HTR-8/SVneo (cell line): ENCODE measurements at places on chromosomes 1 and 21.
A peak's percentile ranks its signal among the peaks of the same experiment; 100 is the strongest.

DNA sequence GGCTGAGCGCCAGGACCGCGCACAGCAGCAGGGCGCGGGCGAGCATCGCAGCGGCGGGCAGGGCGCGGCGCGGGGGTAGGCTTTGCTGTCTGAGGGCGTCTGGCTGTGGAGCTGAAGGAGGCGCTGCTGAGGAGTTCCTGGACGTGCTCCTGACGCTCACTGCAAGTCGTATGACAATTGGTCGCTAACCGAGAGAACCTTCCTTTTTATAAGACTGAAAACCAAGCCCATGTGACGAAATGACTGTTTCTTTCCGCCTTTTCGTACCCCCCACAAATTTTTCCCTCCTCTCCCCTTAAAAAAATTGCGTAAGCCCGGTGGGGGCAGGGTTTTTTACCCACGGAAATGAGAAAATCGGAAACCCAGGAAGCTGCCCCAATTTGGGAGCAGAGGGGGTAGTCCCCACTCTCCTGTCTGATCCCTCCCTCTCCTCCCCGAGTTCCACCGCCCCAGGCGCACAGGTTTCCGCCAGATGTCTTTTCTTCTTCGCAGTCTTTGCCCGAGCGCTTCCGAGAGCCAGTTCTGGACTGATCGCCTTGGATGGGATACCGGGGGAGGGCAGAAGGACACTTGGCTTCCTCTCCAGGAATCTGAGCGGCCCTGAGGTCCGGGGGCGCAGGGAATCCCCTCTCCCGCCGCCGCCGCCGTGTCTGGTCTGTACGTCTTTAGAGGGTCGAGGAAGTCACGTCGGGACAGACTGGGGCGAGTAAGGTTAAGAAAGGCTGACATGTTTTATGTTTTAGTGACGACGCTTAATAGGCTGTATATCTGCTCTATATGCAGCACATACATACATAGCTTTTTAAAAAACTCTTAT, at the start of gene PTGS2:
PTGS2 (minus strand) TSS at position 179 of the 817 bp plus-strand sequence; CDS start at position 46, 133 bp downstream.
- DNase-seq = peak; percentile 63

DNA sequence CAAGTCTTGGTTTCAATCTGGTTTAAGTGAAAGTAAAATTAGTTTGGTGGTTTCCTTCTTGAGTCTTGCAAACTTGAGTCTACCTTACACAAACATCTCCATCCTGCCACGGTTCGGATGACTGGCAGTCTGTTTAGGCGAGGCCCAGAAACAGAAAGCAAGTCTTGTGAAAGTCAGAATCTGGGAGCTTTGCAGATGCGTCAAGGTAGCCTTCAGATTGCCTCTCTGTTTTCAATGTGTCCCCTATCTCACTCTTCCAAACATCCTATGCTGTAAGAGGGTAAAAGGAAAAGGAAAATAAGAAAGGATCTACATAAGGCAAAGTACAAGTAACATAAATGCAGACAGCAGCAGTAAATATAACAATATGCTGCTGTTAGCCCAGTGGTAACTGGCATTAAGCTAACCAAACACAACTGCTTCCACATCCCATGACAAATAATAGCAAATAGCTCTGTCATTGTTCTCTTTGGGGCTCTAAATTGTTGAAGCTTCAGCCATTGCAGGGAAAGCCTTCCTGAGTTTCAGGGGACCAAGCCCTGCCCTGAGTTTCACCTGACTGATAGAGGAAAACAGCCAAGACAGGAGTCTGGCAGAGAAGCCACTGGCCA, 26.2 kb upstream of the C1orf105 start:
- DNase-seq = no peak

- DNase-seq = no peak
Observed at GRCh38 chr1:41038110-41038509, 16.6 kb upstream of the SLFNL1 start.

DNA sequence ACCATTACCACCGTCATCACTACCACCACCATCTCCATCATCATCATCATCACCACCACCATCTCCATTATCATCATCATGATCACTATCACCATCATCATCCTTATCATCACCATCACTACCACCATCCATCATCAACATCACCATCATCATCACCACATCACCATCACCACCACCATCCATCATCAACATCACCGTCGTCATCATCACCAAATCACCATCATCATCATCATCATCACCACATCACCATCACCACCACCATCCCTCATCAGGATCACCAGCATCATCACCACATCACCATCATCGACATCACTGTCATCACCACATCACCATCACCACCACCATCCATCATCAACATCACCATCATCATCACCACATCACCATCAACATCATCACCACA, 203.0 kb upstream of the VAMP3 start:
- DNase-seq = no peak

GRCh38 chr1:7572654-7573152, 198.4 kb upstream of the VAMP3 start:
- DNase-seq = no peak

DNA sequence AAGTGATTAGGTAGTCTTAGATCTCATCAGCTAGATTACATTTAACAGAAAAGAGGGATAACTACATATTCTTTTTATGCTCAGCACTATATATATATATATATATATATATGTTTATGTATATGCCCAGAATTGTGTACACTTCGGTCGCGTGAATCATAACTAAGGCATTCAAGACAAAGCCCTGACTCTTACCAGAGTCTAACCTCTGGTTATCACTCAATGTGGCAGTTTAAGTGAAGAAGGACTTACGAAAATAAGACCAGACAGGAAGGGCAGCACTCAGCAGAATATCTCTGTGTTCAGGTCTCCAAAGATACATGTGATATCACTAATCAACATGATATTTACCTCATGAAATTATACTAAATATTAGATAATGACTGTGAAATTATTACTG, 1326.7 kb downstream of the MRPL39 start:
- peak; percentile 32 for DNase-seq

- DNase-seq = no peak
Observed at GRCh38 chr1:219639876-219640577, 27.1 kb upstream of the ZC3H11B start.

DNA sequence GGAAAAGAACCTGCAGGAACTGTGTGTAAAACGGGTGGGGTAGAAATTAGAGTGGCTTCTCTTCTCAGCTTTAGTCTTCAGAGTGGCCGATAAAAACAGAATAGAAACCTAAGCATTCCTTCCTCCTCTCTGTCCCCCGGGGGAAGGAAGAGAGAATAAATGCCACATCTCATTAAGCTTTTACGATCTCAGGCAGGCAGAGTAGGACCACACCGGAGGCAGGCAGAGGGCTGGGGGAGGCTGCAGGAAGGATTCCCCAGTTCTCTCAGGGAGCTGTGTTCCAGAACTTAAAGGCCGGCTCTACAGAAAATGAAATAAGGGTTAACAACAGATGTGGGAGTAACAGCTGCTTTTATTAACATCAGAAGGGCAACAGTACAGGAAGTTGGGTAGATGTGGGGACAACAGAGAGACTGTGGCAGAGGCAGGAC, 24.5 kb upstream of the MEF2D start:
- no peak for DNase-seq

- no peak for DNase-seq
Observed at GRCh38 chr1:50620680-50621329, 197.6 kb upstream of the DMRTA2 start.

- DNase-seq = no peak
Observed at GRCh38 chr1:53343831-53344668, 16.2 kb upstream of the LRP8 start.

GRCh38 chr1:36493524-36493923, 10.8 kb upstream of the CSF3R start:
- no peak for DNase-seq

DNA sequence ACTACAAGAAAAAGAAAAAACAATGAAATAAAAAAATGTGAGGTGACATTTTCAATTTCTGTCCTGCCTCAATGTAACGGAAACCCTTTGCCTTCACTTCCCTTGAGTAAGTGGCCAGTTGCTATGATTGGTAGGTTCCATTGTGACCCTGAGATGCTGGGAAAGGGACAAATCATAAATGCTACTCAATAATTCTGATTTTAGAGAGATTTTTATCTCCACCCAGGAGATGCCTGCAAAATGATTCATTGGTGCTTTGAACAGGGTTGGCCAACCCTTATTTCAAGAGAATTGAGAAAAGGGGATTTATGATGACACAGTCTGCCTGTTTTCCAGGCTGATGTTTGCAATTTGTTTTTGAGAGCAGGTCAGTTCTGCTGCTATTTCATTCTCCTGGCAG, 22.5 kb downstream of the XCL1 start:
- DNase-seq = no peak

DNA sequence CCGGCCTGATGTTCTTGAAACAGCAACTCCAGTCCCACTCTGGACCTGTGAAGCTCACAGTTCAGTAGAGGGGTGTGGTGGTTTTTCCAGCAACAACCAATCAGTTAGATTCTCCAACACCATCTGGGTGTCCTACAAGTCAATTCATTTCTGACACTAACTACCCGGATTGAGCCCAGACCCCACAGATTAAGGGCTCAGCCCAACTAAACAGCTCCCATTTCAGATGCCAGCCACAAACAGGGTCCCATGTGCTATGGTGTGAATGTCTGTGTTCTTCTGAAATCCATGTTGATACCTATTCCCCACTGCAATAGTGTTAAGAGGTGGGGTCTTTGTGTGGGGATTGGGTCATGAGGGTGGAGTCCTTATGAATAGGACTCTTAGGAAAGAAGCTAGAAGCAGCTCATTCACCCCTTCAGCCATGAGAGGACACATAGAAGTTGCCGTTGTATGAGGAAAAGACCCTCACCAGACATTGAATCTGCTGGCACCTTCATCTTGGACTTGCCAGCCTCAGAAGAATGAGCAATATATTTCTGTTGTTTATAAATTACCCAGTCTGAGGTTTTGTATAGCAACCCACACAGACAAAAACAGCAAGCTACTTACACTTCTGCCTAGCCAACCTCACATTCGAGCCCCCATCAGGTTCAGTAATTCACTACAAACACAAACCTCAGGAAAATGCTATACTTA, 53.6 kb downstream of the IRF2BP2 start:
- no peak for DNase-seq

GRCh38 chr1:243280571-243281129, 24.8 kb downstream of the SDCCAG8 start:
- DNase-seq = no peak

DNA sequence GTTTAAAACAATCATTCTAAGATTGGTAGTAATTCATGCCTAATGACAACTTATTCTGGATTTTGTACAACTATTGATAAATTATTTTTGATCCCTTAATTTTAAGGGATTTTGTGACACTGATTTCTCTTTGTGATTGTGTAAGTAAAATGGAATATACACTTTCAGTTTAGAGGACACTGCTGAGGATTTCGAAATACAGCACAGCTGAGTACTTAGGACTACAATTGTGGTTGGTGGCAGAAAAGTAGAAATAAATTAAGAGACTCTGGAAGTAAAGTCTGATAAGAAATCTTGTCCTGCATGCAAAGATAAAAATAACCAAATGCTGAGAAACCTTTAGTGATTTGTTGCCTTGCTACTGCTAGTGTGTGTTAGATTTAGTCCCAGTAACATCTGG, 40.0 kb downstream of the TYW3 start:
- no peak for DNase-seq

- no peak for DNase-seq
Observed at GRCh38 chr1:202811296-202812175, 782 bp downstream of the PCAT6 start.

DNA sequence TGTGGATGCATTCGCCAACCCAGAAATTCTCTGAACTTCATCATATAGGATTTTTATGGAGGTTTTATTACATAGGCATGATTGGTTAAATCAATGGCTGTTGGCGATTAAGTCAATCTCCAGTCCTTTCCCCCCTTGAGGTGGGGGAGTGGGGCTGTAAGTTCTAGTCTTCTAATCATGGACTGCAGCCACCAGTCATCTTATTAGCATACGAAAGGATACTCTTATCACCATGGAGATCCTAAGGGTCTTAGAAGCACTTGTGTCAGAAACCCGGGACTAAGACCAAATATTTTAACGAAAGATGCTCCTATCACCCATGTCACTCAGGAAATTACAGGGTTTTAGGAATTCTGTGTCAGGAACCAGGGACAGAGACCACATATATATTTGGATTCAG, 36.3 kb downstream of the SDCCAG8 start:
- no peak for DNase-seq

DNA sequence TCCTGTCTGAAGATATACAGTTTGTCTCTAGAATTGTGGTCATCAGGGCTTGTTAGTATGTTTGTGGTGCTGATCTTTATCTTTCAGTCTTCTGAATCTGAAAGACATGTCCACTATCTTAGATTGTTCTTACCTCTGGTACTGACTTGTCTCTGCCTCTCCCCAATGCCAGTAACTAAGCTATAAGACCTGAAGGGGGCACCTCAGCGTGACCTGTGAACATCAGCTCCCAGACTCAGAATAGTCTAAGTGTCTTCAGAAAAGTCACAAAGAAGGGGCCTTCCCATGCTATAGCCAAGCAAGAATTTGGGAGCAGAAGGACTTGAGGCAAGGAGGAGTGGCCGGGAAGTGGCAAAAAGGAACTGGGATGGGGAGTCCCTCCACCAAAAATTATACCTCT, 178.1 kb downstream of the NTNG1 start:
- DNase-seq = no peak

DNA sequence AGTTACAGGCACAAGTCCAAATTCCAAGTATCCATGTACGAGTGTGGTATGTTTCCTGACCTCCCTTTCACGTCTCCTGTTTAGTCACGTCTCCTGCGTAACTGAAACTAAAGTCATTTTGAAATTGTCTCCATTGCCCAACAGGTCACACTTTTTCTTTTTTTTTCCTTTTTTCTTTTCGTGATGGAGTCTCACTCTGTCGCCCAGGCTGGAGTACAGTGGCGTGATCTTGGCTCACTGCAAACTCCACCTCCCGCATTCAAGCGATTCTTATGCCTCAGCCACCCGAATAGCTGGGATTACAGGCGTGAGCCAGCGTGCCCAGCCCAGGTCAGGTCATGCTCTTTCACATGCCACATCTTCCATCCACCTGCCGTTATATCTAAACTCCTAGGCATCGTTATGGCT, 38.2 kb downstream of the L1TD1 start:
- DNase-seq = no peak

DNA sequence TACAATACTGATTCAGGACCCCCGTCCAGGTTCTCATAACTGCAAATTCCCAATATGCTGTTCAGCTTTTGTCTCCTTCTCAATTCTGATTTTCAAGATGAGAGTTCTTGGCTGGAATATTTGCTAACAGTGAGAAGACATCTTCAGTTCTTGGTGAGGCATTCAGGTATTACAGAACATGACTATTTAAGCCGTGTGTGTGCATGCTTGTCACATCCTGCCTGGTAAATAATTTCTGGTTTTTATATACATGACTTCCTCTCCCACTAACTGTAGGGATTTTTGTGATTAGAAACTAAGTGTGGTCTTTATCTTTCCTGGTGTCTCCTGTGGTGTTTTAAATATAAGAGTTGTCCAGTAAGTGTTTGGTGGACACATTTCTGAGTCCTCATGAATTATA, 10.2 kb upstream of the SLC19A2 start:
- no peak for DNase-seq

DNA sequence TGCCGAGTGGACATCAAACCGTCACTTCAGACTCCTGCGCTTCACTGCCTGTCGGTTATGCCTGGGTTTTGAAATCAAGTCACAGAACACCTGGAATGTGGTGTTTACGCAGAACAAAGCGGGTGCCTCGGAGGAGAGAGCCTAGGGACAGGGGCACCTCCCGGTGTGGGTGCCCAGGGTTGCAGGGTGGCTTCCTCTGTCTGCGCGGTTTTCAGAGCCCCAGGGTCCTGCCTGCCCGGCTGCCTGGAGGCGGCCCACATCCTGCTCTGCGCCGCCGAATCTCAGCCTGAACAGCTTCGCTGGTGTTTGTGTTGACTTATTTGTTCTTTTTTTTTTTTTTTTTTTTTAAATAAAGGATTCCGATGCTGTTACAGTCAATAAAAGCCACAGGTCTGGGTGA, 113.5 kb upstream of the COL6A1 start:
- no peak for DNase-seq
